ENCODE measurements at places on chromosomes 3 and 15.

GRCh38 chr3:160801386-160802118 is 45.5 kb downstream of the PPM1L start:
- no peak for DNase-seq

DNA sequence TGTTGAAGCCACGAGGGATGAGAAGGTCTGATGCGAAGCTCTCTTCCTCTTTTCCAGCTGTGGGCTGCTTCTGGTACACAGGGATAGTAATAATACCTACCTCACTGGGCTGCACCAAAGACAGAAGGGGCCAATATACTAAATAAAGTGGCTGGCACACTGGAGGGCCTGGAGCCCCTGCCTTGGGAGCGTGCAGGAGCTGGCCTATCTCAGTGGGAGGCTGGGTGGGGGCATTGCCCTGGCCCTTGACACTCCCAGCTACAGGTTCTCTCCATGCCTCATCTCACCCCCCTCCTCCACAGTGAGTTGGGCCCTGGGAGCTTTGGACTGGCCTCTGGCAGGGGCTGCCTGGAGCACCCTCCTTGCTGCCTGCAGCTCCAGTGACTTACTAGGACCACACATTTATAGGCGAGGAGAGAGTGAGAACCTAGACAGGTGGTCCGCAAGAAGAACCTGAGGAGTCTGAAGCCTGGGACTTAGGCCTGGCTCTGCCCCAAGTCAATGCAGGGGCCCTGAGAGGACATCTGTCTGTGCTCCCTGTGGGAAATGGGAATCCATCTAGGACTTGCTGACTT is 1.6 kb downstream of the NOX5 start:
- DNase-seq = no peak

GRCh38 chr15:32908135-32908801 is 190.5 kb downstream of the GREM1 start:
- DNase-seq = no peak

DNA sequence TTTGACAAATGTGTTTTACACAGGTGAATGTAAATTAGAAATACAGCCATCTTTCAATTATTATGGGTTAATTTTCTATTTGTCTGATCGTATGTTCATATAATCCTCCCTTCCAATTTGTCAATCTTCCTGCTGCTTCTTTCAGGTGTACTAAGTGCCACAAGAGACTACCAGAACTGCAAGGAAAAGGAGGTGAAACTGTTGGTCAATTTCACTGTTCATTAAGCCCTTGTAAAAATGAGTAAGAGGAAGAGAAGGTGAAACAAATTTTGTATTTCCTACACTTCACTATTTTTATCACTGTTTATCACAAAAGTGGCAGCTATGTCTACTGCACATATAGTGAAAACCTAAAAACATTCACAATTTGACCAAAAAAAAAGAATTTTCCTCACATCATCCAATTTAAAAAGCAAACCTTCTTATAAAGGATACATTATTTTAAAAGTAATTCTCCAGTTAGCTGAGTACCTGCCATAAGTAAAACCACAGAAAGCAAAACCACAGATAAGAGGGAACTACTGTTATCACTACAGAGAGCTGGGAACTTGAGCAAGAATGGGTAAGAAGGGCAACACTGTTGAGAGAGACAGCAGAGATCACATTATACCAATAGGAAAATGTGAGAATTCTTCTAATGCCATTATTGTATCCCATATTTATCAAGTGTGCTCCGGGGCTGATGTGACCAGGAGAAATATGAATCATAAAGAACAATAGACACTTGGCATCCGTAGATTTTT is 163.0 kb downstream of the TBC1D5 start:
- DNase-seq = no peak

DNA sequence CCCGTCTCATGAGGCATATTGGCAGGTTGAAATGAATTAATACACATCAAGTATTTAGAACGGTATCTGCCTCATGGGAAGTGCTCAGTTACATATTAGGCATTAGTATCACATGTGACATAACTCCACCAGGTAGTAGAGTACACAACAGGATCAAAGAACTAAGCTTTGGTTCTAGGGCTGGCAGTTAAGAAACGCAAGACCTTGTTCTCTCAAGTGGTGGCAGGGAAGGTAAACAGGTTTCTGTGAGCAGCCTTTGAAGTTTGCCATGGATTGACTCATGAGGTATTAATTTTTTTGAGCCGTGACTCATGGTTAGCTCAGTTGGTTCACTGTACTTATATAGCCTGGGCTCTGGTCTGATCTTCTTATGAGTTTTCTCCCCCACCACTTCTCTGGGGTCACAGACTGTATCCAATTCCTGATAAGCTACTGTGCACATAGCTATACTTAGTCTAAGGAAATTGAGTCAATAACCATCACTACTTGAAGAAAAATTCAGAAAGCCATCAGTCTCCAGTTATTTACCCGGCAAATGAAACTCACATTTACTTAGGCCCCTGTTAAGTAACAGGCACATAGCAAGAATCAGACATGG is 155.6 kb upstream of the STT3B start:
- DNase-seq = peak; percentile 100

DNA sequence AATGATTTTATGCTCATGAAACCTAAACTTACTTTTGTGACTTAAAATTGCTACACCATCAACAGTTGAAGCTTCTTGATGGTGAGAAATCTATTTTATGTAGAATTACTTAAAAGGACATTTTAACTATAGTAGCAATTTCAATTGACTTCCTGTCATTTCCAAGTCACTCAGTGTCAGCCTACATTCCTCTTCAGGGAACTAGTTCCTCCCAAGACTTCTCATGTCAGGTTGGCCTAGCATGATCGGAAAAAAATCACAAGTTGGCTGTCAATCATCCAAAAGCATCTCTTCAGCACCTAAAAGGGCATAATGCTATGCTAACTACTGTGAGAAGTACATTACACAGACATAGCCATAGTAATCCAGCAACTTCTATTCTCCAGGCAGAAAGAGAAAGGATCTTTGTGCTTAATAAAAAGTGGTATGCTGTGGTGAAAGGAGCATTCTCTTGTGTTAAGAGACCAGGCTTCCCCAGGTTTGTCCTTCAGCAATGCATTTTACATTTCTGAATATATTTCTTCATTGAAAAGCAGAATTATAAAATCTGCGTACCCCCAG is 893.7 kb downstream of the AGBL1 start:
- DNase-seq = no peak

GRCh38 chr3:58556761-58557221 is 19.8 kb upstream of the ACOX2 start:
- DNase-seq = no peak

DNA sequence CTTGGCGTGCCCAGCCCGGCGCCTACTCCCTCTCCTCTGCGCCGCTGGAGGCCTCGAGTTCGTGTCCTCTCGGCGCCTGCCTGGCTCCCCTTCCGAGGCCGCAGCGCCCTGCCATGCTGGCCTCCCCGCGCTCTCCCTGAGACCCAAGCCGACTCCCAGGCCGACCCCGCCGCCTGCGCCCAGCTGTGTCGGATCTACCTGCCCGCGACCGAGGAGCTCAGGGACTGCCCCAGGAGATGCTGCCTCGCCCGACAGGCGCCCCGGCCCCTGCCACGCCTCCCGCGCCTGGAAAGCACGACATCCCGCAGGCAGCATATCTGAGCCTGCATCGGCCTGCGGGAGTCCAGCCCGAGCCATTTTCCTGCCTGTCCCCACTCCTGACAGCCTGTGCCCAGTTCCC is 16.1 kb downstream of the PAQR9 start:
- DNase-seq = no peak

Data from HepG2 (cell line).